Kasumi-1 (cell line): ENCODE measurements at places on chromosomes 6 and 20.
A peak's percentile ranks its signal among the peaks of the same experiment; 100 is the strongest.

GRCh38 chr6:137148306-137149034 lies 25.0 kb downstream of the IL22RA2 start:
- no peak for DNase-seq

DNA sequence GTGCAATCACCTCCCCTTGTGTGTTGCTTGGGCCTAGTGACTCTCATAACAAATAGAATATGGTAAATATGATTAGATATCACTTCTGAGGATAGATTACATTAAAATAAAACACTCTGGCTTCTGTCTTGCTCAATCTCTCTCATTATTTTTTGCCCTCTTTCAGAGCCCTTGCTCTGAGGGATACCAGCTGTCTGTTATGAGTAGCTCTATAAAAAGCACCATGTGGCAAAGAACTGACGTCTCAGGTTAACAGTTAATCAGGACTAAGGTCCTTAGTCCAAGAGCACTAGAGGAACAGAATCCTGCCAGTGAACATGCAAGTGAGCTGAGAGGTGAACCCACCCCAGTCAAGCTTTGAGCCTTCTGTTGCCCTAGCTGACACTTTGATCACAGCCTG lies 402.2 kb upstream of the HTR1E start:
- DNase-seq, result no peak

DNA sequence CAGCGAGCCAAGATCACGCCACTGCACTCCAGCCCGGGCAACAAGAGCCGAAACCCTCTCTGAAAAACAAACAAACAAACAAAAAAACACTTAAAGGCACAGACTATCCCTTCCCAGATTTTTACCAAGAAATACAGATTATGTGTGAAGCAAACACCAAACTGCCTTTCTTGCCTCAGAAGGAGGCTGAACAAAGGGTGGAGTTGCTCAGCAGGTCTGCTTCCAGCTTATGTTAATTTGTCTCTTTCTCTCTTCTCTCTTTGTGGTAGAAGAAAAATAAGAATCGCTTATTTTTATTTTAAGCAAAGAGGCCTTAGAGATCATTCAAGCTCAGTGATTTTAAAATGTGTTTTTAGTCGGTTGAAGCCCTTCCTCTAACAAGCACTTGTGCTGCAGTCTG lies 14.2 kb downstream of the TUBB2A start:
- DNase-seq, result no peak

GRCh38 chr20:49676581-49677291 lies 36.9 kb downstream of the B4GALT5 start:
- DNase-seq, result peak; percentile 74

DNA sequence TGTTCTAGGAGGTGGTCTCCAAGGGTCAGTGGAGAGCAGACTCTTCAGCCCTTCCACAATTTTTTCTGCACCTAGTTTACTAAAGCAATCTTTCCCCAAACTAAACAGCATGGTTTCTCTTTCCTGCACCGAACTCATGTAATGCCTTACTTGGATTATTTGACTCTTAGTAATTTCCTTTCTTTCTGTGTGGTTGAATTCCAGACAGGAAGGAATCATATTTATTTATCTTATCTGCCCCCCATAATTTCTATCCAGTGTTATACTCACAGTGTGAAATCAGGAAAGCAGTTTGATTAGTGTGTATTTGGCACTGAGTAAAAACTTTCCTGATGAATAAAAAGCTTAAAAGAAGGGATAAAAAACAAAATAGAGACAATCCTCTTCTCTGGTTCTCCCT lies 140.3 kb upstream of the STMND1 start:
- no peak for DNase-seq

- DNase-seq, result peak; percentile 86
Observed at GRCh38 chr6:52286798-52287432, 2.4 kb upstream of the MCM3 start.

DNA sequence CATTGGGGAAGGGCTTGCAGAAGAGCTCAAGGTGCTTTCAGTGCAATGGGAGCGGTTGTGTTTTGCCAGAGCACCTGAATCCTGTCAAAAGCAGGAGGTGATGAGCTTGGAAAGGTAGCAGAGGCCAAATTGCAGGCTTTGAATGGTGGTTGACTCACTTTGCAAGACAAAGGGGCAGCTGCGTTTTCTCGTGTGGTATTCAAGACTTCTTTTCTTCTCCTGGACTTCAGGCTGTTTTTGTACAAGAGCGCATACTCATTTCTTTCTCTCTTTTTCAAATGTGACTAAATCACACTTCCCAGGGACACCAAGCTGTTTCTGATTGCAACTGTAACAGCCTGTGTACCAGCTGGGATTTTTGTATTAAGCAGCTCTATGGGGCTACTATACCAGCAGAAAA lies 32.3 kb downstream of the GHRH start:
- DNase-seq, result no peak

DNA sequence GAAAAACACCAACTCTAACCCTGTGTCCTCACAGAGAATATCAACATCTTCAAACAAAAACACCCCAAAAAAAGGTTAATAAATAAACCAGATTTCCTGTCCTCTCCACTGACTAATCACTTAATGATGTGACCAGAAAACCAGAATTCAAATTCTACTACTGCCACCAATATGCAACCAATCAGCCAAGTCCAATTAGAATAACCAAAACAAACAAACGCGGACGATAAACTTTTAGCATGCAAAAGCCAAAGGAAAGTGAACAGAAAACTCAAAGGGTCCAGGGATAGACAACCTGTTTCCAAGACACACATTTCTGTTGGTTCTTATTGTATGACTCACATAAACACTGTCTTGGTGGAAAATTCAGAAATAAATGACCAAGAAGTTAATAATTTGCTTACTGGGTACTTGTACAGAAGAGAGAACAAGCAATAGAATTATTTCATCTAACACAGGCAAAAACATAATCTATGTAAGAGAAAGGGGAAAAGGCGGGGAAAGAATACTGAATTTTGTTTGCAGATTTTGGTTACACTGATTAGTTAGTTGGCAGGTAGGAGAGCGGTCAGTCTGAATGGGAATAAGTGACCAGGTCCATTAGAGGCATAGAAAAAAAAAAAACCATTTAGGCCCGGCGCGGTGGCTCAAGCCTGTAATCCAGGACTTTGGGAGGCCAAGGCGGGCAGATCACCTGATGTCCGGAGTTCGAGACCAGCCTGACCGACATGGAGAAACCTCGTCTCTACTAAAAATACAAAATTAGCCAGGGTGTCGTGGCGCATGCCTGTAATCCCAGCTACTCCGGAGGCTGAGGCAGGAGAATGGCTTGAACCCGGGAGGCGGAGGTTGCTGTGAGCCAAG lies 34.1 kb downstream of the HFE start:
- no peak for DNase-seq

DNA sequence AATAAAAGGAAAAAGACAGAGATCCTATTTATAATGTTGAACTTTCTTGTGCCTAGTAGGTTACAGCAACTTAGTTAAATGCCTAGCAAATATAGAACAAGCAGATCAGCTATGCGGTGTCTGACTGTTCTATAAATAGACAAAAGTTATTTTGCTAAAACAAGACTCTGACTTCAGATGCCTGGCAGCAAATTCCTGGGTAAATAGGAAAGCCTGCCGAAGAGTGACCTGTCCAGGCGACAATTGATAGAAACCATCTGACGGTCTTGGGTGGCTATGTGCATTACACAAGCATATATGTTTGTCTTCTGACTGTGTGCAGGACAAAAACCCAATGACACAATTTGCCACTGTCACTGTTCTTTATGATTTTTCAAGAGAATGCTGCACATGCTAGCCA lies 38.0 kb upstream of the PDE10A start:
- no peak for DNase-seq

GRCh38 chr20:46835418-46835817 lies 59.2 kb upstream of the EYA2 start:
- no peak for DNase-seq

GRCh38 chr6:50816115-50816675 lies 2.5 kb upstream of the TFAP2B start:
- peak; percentile 82 for DNase-seq

GRCh38 chr6:169566319-169566718 lies 135.5 kb downstream of the WDR27 start:
- no peak for DNase-seq

GRCh38 chr6:71367756-71368155 lies 79.1 kb downstream of the OGFRL1 start:
- no peak for DNase-seq

DNA sequence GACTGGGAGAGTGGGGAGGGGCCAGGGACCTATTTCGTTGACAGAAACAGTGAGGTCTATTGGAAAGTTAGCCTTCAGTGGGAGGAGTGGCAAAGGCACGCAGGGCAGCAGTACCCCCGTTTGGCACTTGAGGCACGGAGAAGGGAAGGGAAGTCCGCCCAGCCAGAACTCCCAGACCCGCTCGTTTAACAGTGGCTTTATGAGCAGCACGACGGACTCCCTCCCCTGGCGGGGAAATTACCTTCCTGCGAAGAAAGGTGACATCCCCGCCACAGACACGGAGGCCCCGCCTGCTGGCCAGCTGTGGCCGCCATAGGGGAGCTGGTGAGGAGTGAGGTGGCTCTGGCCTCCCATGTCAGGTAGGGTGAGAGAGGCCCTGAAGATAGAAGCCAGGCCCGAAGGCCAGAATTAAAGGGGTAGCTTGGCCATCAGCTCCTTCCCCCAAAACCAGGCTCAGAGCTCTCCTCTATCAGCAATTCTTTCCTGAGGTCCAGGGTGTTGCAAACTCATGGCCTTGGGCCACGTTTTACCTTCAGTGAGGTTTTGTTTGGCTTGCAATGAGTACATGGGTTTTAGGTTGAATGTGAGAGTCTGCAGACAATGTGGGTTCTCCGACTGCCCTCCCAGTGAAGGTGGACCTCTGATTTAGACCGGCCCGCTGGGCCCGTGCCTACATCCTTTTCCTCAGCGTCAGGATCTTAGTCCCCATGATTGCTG lies 123.7 kb downstream of the MRPL14 start:
- no peak for DNase-seq

GRCh38 chr20:57716901-57717300 lies 7.1 kb upstream of the PMEPA1 start:
- no peak for DNase-seq

- DNase-seq, result no peak
Observed at GRCh38 chr20:3168079-3168828, 5.1 kb downstream of the LZTS3 start.

GRCh38 chr6:166289207-166290060 lies 18.8 kb downstream of the PRR18 start:
- DNase-seq, result no peak

DNA sequence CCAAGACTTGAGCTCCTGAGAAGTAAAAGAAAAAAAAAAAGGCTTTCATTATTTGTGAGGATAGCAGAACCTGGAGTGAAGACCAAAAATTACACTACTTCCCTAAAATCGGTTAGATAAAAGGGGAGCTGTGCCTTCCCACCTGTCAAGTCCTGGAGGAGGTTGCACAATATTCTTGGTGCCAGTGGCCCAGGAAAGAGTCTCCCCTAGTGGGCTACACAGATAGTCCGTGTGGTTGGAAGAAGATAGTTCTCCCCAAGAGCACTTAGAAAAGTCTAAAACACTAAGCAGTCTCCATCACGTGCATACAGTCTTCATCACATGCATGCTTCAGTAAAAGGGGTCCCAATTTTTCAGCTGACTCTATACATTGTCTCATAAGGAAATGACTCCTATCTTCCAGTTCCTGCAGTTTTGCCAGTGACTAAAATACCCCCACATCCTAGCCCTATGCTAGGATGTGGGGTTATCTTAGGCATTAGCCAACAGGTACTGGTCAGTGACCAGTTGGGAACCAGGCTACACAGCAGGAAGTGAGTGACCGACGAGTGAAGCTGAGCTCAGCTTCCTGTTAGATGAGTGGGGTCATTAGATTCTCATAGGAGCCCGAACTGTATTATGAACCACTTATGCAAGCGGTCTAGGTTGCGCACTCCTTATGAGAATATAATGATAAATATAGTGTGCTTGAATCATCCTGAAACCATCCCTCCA lies 199.5 kb upstream of the FAM83B start:
- DNase-seq, result no peak

DNA sequence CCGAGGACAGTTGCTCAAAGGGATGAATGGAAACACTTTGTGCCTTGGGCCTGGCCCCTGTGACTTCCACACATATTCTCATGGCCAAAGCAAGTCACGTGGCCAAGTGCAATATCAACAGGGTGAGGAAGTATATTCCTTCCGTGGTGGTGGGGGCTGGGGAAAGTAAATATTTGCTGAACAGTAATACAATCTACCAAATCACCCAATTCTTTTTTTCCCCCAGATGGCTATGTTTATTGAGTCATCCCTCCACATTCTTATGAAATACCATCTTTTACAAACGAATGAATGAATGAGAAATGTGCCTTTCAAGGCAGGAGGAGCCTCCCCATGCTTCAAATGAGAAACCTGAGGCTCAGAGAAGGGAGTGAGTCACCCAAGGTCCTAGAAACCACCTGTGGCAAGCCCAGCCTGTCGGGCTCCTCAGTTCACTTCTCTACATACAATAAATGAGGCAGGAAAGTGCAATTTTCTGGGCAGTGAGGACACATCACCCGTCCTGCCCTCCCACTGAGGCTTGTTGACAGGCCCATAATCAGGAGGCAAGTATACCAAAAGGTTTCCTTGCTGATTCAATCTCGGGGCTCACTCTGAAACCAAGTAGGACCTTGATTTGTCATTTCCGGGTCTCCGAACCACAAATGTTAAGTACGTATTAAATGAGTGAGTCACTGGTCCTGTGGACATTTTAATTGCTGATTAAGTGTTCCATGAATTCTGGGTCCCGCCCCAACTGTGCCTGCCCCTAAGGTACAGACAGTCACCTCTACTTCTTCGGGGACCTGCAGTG lies 25.3 kb upstream of the TOP1 start:
- DNase-seq, result no peak

GRCh38 chr6:10643201-10643651 lies 51.2 kb downstream of the C6orf52 start:
- DNase-seq, result peak; percentile 88

- DNase-seq, result no peak
Observed at GRCh38 chr6:137866200-137866913, 702 bp upstream of the TNFAIP3 start.

DNA sequence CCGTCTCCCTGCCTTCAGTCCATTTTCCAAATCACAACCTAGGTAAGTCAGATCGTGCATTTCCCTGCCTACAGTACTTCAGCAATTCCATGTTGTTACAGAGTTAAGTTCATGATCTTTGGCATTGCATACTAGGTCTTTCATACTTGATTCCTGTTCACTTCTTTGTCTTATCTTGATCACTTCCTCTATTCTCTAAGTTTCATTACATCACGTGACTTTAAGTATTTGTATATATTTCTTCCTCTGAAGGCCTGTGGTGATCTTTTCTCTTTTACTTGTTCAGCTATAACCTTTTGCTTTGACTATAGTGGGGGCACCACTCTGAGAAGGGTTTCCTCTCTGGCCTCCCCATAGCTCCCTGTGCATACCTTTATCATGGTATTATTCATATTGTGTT lies 100.2 kb downstream of the TRMT11 start:
- peak; percentile 46 for DNase-seq
